CD8-positive, alpha-beta T cell (primary cell): ENCODE measurements at places on chromosomes 11 and 22.

DNA sequence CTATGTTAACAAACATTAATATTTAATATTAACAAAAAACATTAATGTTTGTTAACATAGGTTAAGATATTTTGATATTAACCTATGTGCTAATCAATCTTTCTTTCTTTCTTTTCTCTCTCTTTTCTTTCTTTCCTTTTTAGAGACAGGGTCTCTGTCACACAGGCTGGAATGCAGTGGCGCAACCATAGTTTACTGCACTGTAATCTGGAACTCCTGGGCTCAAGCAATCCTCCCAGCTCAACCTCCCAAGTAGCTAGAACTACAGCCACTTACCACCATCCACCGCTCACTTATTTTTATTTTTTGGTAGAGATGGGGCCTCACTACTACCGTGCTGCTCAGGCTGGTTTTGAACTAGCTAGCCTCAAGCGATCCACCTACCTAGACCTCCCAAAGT, 13.2 kb downstream of the SIK3 start:
- no peak for DNase-seq

GRCh38 chr11:69121621-69122325, 34.0 kb upstream of the SMIM38 start:
- no peak for DNase-seq

GRCh38 chr22:26444777-26445176, 15.7 kb downstream of the ASPHD2 start:
- no peak for DNase-seq

DNA sequence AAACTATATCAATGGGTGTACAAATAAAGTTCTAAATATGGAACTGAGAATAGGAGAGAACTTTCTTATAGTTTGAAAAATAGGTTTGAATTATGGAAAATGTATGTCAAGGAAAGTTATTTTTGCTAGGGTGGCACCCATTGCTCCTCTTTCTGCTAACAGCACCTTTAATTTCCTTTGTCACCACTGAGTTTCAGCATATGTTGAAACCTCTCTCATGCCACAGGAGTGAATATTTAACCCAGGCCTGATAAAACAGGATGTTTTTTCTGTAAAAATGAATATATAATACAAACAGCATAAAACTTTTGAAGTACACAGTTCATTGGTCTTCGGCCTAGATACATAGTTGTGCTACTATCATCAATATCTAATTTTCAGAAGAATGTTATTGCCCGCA, 385.5 kb upstream of the ANO5 start:
- DNase-seq: no peak

- no peak for DNase-seq
These were observed 57.1 kb downstream of the ST14 start for GRCh38 chr11:130216591-130217132.

- peak; percentile 57 for DNase-seq
These were observed 110.5 kb downstream of the ATG16L2 start for GRCh38 chr11:72924568-72925190.

DNA sequence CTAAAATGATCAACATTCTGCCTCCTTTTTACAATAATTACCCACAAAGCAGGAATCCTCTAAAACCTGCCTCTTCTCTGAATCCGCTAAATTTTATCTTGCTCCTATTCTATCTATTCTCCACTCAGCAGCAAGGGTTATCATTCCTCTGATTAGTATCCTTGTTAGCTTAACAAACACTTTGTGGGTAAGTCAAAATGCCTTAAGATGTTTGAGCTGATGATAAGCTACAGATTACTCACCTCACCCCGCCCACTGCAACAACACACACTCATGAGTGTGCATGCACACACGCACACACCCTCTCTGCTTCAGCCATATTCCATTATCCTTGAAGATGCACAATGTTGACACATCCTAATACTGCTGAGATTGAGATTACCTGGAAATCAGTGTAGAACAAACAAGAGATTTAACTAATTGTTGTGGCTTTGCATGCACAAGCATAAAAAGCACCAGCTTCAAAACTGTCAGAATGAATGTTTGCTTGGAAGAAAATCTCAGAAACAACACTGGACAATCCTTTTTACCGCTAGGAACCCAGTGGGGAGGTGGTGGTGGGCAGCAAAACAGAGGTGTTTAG, 130.9 kb downstream of the BBOX1 start:
- no peak for DNase-seq

DNA sequence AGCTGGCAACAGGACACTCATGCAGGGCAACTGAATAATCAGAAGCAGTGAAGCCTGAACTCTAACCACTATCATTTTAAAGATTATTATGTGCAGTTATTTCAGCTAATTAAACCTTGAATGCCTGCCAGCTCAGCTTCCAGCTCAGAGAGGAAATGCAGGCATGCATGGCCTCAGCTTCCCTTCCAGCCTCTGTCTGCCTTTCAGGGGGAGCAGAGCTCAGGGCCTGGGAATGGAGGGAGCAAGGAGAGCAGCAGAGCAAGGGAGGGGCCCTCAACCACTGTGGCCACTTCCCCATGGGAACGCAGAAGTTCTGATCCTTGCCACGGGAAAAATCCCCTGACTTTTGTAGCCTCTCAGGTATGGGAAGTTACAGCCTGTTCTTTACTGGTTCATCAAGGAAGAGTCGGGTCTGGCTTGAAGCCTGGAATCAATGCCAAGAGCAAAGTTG, 32.5 kb upstream of the APLNR start:
- no peak for DNase-seq

DNA sequence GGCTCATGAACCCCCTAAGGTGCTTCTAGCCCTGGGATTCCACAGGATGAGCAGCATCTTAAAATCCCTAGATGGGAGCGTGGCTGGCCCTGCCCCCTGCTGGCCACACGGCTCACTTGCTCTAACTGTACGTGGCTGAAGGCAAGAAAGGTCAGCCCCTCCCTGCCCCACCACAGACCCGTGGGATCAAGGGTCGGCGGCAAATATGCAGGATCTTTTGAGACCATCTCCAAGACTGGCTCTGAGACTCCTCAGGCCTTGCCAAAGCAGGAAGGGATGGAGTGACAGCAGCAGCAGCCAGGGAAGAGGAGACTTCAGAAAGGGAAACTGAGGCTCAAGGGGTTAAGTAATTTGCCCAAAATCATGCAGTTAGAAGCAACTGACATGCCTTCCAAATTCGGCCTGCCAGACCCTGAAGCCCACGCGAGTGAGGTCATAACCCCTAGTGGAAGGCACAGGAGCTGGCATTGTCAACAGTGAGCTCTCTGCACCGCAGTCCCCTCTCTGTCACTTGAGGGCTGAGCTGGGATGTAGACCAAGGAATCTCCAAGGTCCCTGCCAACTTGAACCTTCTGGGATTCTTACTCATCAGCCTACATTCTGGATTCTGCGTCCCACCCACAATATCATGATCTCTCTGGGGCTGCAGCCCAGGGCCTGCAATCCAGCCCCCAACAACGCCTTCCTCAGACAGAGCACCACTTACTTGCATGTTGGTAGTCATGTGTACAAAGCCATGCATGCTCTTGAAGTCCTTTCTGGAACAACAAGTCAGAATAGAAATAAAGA, 31.4 kb downstream of the CREB3L1 start:
- DNase-seq: peak; percentile 73

DNA sequence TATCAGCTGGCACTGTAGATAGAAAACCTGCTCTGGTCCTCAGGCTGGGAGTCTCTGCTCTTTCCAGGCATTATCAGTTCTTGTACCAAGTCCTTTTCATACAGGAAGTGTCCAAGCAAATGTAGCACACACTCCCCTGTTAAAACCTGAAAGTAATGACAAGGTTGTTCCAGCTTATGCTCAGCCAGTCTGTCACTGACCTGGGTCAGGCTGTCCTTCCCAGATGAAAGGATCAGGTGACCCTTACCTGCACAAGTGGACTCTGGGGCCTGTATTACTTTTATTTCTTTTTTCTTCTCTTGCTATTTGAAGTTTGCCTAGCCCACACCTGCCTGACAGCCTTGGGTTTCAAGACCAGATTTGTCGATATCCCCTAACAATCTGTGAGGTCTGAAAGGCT, 156.3 kb upstream of the SESN3 start:
- DNase-seq: no peak

- DNase-seq: no peak
These were observed 28.9 kb upstream of the TMA7B start for GRCh38 chr22:39931251-39931650.

DNA sequence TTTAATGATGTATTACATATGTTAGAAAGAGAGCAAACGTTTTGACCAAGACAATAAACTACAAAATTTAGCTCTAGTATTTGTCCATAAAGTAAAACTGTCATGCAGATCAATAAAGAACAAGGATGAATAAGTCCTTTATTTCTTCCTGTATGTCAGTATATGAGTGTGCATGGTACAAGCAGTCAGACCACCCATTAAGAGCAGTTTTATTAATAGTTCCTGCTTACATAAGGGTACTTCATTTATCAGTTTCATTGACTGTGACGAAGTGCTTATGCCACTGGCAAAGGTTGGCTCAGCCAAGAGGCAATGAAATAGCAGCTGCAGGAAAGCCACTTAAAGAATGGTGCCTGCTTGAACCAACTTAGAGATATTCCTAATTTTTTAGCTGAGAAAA, 913.0 kb upstream of the CNTN5 start:
- DNase-seq: no peak

DNA sequence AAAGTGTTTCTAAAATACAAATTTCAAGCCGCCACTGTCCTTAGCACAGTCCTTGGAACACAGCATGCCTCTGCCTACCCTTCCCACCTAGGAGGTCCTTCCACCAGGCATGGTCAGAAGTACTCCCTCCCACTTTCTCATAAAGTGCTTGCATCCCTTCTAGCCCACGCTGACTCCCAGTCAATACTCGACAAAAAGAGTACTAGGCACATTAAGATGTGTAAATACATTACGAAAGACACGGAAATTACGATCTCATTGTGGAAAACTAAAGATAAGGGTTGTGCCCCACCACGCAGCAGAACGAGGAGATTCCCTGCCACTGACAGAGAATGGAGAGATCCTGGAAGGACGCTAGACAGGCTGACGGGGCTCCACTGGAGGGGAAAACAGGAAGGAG, 13.5 kb downstream of the CHKA start:
- DNase-seq: no peak

DNA sequence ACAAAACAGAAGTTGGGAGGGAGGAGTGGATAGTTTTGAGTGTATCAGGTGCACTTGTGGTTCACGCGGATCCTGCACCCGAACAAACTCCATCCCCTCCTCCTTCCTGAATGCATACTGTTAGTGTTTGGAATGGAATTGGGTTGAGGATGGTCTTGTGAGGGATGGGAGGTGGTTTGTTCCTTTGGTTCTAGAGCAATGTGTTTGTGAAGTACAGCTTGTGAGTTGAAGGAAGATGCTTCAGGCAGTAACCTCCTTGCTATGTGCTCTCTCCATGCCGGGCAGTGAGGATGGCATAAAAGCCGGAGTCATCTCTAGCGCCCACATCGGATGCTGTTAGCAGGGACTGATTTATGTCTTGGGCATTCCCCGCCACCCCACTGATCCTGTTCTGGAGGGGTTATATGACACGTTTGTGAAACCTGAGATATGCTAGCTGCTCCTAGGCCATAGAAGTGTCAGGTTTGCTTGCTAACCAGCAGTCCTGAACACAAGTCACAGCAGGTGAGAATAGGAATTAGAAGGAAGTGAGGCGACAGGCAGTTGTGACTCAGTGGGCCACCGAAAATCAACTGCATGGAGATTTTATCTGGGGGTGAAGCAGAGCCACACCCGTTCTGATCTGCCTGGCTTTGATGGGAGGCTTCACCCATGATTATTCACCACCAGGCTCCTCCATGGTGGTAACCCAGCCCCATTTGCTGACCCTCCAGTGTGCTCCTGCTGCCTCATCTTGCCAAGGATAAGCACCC, 2.2 kb downstream of the BCR start:
- peak; percentile 52 for DNase-seq

DNA sequence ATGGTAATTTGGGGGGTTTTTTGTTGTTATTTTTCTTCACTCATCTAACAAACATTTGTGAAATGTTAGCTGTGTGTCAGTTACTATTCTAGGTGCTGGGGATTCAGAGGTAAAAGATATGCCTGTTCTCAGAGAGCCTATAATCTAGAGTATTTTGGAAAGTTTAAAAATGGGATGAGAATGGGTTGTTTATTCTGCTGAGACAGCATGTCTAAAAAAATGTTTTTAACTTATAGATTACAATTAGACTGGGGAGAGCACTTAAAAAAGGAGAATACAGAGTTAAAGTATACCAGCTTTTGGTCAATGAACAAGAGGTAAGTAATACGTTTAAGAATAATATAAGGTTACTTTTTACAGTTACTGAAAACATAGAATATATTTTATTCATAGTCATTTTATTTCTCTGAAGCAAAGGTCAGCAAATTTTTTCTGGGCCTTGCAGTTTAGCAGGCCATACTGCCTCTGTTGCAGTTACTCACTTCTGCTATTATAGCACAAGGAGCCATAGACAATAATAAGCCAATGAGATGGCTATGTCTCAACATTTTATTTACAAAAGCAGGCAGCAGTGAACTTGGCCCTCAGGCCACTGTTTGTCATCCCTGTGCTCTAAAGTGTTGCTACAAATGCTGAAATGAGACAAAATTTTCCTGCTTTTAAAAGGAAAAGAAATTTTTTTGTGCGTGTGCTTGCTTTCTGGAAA, 60.0 kb downstream of the DKK3 start:
- no peak for DNase-seq

- no peak for DNase-seq
These were observed 36.3 kb downstream of the PDE2A start for GRCh38 chr11:72637926-72638325.

DNA sequence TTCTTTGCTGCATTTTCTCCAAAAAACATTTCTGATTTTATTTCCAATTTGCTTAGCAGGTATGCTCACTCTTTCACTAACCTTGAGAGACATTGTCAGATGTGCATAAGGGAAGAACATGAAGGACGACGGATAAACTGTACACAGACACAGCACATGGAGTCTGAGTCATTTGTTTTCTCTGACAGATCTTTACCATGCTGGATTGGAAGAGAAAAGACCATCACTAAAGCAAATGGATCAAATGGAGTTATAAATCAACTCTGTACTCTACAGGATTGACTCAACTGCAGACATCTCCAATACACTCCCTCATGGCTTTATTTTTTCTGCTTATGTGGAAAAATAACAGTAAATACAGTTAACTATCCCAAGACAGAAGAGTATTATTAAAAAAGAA, 90.2 kb upstream of the CTSC start:
- no peak for DNase-seq

- DNase-seq: no peak
These were observed 45.1 kb downstream of the TRMU start for GRCh38 chr22:46380581-46380980.

- no peak for DNase-seq
These were observed 29.8 kb downstream of the VSIG10L2 start for GRCh38 chr11:125975634-125976033.

DNA sequence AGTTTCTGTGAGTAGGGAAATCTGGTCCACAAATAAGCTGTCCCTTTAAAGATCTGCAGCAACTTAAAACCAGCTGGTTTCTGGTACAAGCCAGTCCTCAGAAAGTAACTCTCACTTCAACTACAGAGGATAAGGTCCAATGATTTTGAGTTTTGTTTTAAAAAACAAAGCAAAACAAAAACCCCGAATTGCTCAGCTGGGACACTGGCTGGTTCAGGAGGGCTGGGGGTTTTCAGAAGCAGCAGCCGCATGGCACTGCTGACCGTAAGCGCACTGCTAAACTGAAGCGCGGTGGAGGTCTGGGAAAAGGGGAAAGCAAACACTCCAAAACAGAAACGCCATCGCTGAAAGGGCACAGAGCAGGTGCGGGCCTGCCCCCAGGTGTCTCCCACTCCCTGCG, 59.7 kb downstream of the MICAL3 start:
- no peak for DNase-seq

GRCh38 chr11:9396752-9397151, 12.3 kb downstream of the IPO7 start:
- DNase-seq: no peak

- no peak for DNase-seq
These were observed 109.4 kb upstream of the OR4B1 start for GRCh38 chr11:48107188-48107704.

- DNase-seq: no peak
These were observed 3.1 kb downstream of the SCO2 start for GRCh38 chr22:50522208-50522805.
